Cerebellar cortex (tissue), 1 donor: ENCODE measurements at places on chromosomes 4 and X.
A peak's percentile ranks its signal among the peaks of the same experiment; 100 is the strongest.

- DNase-seq = no peak
These were observed 5.1 kb upstream of the WDR1 start for GRCh38 chr4:10121568-10122208.

DNA sequence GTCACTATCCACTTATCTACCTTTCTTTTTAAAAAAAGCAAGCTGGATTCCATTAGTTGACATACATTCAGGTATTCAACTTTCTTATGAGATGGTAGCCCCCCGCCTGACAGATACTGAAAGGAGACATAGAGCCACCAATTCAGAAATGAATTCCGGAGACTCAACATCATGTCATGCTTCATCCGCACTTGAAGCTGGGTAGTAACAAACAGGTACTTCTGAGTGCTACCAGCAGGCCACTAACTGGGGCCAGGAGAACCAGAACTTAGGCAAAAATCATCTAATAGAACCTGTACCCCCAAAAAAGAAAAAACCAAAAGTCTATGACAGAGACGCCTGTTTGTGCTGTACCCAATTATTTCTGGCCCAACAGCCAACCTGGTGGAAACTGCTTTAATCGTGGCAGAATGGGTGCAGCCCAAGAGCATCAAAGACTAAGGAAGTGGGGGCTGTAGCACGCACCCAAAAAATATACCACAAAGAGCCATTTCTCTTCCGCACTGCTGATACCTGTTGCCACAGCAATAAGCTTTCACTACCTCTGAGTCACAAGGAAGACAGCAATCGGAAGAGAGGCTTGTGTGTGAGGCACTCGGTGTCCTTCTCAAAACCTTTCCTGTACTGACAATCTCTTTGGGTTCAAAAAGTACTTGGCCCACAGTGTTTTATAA lies 84.8 kb downstream of the AFAP1 start:
- DNase-seq = no peak

- DNase-seq = no peak
These were observed 292.5 kb upstream of the DCAF8L1 start for GRCh38 chrX:28273736-28274135.

GRCh38 chrX:100743009-100743607 lies 11.2 kb upstream of the SYTL4 start:
- no peak for DNase-seq

DNA sequence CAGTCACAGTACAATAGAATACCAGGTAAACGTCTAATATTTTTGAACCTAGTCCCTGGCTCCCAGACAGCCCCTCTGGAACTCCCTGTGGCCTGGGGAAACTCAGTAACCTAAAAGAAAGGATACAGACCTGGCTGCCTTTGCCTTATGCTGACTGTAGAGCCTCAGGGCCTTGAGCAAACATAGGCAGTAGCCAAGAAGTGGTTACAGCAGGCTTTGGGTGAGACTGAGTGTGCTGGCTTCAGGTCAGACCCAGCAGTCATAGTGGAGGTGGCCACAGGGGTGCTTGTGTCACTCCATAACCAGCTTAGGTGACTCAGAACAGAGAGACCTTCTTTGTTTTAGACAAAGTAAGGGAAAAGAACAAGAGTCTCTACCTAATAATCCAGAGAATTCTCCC lies 141.8 kb upstream of the PRDX4 start:
- no peak for DNase-seq

- no peak for DNase-seq
These were observed 7.8 kb downstream of the DIAPH2 start for GRCh38 chrX:96692454-96692853.

- DNase-seq = no peak
These were observed 840 bp upstream of the RPL34 start for GRCh38 chr4:108619372-108620100.

DNA sequence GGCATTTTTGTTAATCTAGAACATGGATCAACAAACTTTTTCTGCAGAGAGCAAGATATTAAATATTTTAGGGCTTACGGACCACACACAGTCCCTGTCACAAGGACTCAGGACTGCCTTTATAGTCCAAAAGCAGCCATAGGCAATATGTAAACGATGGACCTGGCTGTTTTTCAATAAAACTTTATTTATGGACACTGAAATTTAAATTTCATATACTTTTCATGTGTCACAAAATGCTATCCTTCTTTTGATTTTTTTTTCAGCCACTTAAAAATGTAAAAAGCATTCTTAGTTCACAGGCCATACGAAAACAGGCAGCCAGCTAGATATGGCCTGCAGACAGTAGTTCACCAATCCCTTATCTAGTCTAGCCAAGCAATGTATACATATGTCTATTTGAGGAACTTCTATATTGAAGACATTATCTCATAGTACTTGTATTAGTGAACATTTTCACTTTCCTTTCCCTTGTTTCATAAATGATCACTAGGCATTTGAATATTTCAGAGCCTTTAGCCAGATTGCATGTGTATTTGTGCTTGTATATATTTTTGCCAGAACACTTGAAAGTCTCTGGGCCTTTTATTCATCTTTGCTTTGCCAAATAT lies 350.9 kb downstream of the RPA4 start:
- no peak for DNase-seq

GRCh38 chr4:3700223-3700622 lies 66.0 kb upstream of the ADRA2C start:
- no peak for DNase-seq

GRCh38 chr4:128725405-128726055 lies 84.0 kb upstream of the JADE1 start:
- DNase-seq = no peak

DNA sequence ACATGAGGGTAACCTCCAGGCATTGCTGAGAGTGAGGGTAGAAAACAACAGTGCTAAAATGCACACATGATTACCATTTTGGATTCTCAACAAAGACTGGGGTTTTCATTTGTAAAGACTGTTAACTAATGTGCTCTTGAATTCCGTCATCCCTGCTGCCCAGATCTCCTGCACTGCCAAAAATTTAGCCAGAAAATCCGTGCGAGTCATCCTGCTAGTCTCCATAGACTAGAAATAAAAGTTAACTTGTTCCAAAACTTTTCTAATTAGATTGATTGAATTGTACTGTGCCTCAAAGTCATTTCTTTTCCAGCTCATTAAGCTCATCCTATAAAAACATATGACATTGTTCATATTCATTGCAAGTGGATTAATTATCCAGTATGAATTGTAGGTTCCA lies 99.8 kb downstream of the ARSF start:
- DNase-seq = no peak

GRCh38 chr4:106898621-106899230 lies 137.4 kb downstream of the DKK2 start:
- DNase-seq = peak; percentile 42

- no peak for DNase-seq
These were observed 14.6 kb downstream of the SAT1 start for GRCh38 chrX:23797371-23798128.

GRCh38 chrX:2314831-2315365 lies 185.9 kb downstream of the DHRSX start:
- DNase-seq = no peak

DNA sequence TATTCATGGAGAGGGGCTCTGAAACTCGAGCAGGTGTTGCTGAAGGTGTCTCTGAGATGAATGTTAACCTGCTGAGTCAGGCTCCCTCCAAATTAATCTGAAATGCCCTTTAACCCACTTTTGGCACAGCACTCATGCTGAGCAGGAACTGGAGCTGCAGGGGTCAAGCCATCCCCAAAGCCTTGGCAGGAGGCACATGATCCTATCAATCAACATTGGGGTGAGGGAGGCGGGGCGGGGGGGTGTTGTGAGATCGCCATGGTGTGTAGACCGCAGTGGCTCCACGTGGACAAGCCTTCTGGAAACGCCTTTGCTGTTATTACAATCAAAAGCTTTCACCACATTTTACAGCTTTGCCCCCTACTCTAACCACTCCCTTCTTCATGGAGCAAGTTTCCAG lies 16.5 kb downstream of the ENPP6 start:
- no peak for DNase-seq

GRCh38 chrX:154660541-154660940 lies 7.2 kb upstream of the CTAG2 start:
- DNase-seq = no peak

- DNase-seq = no peak
These were observed 96.9 kb upstream of the GPRIN3 start for GRCh38 chr4:89404530-89404929.

GRCh38 chr4:173666-174314 lies 49.5 kb downstream of the ZNF718 start:
- no peak for DNase-seq

DNA sequence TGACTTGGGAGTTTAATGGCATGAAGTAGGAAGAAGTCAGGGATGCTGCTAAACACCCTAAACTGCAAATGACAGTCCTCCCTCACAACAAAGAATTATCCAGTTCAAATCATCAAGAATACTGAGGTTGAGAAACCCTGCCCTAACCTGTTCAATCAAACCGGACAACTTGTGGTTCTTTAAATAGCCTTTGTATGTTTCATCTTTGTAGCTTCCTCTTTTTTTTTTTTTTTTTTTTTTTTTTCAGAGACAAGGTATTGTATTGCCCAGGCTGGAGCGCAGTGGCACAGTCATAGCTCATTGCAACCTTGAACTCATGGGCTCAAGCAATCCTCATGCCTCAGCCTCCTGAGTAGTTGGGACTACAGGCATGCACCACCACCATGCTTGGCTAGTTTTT lies 52.5 kb upstream of the TTC29 start:
- no peak for DNase-seq

DNA sequence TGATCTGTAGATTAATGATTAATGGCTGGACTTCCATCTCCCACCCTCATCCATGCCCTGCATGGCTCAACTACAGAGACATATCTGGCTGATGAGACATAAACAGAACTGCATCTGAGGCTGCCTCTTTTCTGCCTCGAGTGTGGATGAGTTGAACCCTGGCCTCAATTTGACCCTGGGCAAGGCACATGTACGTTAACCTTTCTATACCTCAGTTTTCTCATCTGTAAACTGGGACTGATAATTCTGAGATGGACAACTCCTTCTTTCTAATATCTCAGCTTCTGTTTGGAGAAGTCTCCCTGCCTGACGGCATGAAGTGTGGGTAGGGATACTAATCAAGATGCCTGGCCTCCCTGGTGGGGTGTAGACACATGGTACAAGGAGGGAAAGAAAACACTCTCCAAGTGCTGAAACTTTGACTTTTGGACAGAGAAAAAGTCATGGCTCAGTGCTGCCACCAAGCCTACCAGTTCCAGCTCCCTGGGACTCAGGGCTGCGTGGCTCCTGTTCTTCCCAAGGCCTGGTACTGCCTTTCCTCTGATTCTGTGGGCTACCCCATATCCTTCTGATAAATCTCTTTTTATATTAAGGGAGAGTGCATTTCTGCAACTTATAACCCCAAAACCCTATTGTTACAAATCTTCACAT lies 64.4 kb downstream of the HAUS3 start:
- peak; percentile 2 for DNase-seq

GRCh38 chr4:122764821-122765215 lies 32.3 kb downstream of the BBS12 start:
- DNase-seq = no peak

GRCh38 chrX:30649859-30650258 lies 3.4 kb upstream of the GK start:
- DNase-seq = no peak

DNA sequence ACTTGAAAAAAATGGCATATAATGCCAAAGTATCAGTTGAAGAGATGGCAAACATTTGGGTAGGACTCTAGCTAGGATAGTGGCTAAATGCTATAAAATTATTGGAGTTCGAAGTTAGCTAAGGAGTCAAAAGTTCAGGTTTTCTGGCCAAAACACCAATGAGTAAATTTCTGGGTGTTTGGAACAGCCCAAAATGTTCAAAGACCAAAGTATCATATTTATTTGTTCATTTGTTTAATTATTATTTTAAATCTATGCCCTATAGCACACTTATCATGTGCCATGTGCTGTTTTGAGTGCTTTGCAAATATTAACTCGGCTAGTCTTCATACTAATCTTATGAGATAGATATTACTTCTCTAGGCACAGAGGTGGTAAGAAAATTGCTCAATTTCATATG lies 285.5 kb downstream of the TEX13C start:
- no peak for DNase-seq

GRCh38 chrX:41946989-41947612 lies 23.7 kb upstream of the CASK start:
- DNase-seq = no peak

- DNase-seq = no peak
These were observed 37.9 kb upstream of the NAP1L5 start for GRCh38 chr4:88735564-88735963.

- no peak for DNase-seq
These were observed 347.1 kb downstream of the GUCY2F start for GRCh38 chrX:109134777-109135176.

DNA sequence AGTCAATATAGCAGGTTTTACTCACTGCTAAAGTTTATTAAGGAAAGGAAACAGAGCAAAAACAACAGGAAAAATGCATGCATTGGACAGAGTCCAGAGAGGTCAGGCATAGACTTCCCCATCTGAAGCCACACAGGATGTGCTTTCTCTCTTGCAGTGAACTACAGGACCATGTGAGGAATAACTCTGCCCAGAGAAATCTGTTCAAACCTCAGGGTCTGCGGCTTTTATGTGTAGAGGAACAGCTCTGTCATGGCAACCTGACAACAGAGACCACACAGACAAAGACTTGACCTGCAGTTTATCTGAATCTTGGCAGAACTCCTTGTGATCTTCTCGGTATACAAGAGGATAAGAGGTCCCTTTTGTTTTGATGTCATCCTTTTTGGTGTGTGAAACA lies 46.3 kb upstream of the LONRF3 start:
- no peak for DNase-seq

- DNase-seq = no peak
These were observed 56.0 kb downstream of the TMEM131L start for GRCh38 chr4:153521999-153522801.

- DNase-seq = peak; percentile 14
These were observed 168.8 kb upstream of the FAM47A start for GRCh38 chrX:34300871-34301270.

DNA sequence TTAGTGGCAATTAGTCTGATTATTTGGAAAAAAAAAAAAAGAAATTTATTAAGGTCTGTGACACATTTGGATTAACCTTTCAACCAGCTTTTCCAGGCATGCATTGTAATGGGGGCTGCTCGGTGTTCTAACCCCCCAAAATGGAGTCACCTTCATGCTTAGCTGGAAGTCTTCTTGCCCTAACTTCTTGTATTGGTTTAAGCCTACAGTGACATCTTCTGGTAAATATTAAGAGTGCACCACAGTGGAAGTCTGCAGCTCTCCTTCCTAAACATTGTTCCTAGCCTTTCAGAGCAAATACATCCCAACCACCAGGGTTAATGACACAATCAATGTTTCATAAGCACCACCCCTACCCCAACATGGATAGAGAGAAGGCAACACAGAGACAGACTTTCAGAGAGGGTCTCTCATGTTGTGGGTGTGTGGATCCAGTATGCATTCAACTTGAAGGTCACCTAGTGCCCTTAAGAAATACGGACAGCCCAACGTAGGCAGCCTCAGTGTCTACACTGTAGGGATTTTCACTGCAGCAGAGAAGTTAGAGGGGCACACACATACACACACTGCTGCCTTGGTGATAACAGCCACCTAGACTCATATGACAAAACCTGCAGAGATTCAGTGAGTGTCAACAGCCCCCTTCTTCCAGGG lies 142.9 kb upstream of the MBNL3 start:
- peak; percentile 23 for DNase-seq

- DNase-seq = no peak
These were observed 42.2 kb downstream of the NDNF start for GRCh38 chr4:121030131-121030530.

- DNase-seq = no peak
These were observed 158.2 kb upstream of the CPEB2 start for GRCh38 chr4:14844061-14844460.

- DNase-seq = peak; percentile 56
These were observed 21.2 kb downstream of the HERC3 start for GRCh38 chr4:88613417-88613875.
